Activated CD8-positive, alpha-beta memory T cell treated with anti-CD3 and anti-CD28 coated beads for 4 hours (primary cell): ENCODE measurements at places on chromosomes 5 and 9.

GRCh38 chr5:160799184-160799583 lies 52.8 kb downstream of the ATP10B start:
- no peak for DNase-seq

- DNase-seq, result peak; percentile 19
Measured at GRCh38 chr5:60972231-60972630, 27.2 kb downstream of the NDUFAF2 start.

DNA sequence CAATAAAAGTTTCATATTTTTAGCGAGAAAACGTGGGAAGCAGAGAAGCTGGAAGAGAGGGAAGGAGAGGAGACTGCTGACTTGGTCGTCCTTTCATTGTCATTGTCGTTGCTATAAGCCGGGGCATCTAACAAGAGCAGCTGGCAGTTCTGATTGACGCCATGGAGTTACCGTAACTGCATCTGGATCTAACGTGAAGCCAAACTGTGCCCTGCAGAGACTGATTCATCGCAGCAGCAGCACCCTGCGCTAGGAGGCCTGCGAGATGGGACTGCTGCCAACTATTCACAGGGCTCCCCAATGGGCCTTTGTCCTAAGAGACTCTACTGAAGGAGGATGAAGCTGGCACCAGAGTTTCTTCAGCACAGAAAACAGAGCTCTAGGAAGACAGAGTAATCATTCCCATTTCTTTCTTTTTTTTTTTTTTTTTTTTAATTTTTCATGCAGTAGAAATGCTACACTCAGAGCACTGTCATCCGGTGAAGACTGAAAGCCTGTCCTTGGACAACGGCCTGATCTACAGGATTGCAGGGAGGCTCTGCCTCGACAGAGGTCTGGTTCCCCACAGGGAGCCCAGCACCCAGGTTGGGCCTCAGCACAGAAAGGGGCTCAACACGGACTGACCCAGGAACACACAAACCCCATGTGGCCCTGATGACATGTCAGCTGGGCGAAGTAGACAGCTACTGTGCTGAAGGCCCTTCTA lies 47.8 kb downstream of the RETREG1 start:
- DNase-seq, result no peak

DNA sequence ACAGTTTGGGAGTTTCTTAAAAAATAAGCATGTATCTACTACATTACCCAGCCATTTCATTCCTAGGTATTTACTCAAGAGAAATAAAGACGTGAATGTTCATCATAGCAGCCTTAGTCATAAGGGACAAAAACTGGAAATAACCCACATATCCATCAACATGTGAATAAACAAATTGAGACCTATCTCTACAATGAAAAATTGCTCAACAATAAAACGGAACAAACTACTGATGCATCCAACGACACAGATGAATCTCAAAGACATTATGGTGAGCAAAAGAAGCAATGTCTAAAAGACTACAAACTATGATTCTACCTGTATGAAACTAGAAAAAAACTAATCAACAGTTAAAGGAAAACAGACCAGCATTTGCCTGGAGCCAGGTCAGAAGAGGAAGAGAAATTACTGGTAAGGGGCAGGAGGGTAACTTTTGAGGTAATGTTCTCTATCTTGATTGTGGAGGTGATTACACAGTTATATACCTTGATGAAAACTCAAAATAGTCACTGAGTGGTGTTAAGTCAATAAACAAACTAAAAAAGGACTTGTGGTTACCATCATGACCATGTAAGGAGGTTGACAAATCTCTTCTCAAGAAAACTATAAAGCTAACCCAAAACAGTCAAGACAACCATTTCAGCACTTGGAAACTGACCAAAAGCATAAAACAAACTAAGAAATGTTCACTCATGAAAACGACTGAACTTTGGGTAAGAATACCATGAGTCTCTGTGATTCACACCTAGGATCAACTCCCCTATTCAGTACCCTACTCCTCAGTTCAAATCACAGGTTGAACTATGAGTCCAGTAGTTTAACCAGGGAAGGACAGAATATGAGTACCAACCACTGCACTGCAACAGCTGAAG lies 10.4 kb downstream of the UIMC1 start:
- no peak for DNase-seq

DNA sequence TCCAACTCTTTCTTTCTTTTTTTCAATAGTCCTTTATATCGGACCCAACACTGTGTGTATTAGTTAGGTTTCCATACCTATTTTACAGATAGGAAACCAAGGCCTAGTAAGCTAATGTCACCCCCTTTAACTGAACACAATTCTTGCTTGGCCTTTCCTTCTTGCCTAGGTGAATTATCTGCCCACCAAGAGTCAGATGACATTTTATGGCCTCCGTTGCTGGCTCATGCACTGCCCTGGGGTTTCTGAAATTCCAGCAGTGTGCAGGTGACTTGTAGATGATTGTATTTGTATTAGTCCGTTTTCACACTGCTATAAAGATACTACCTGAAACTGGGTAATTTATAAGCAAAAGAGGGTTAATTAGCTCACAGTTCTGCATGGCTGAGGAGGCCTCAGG lies 293.8 kb downstream of the GAS1 start:
- no peak for DNase-seq

DNA sequence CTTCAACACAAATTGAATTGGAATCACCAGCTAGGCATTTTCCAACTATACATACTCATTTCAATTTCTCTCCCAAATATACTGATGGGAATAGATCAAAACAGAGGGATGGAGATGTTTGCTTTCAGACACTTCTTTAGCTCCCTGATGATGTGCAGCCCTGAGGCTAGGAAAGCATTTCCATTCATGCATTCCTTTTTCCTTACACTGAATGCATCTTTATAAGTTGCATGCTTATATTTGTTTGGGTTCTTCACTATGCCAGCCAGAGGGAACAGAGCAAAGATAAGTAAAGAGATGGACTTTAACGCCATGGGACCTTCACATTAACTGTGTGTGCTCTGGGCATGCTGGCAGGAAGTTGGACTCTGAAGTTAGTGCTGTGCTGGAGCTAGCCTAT lies 696.5 kb upstream of the CDH9 start:
- no peak for DNase-seq

GRCh38 chr9:92665836-92666235 lies 4.1 kb downstream of the IPPK start:
- no peak for DNase-seq

- no peak for DNase-seq
Measured at GRCh38 chr5:142421228-142421617, 96.4 kb upstream of the SPRY4 start.

- DNase-seq, result no peak
Measured at GRCh38 chr5:14202462-14202861, 59.3 kb downstream of the TRIO start.

GRCh38 chr5:109956884-109957283 lies 267.2 kb downstream of the MAN2A1 start:
- no peak for DNase-seq

DNA sequence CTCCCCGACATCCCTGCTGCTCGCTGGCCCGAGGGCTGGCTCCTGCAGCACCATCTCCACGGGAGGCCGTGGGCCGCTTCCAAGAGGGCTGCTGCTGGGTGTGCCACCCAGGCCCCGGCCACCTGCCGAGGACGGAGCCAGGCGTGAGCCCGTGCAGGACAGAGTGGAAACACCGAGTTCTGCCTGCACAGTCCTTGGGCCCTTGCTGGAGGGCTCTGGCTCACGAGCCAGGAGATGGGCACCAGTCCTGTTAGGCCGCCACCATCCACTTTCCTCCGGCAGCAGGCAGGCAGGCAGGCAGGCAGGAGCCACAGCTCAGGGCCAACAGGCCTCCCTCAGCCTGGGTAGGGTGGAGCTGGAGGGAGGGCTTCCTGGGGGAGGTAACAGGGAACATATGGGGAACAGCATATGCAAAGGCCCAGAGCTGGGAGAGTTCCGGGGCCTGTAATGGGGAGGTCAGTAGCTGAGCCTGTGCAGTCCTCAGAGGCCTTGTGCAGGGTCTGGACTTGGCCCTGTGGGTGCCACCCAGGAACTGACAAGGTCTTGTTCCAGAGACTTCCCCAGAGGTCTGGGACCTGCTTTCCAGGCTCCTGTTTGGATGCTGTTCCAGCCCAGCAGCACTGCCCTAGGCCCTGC lies 31.9 kb downstream of the RXRA start:
- DNase-seq, result no peak

DNA sequence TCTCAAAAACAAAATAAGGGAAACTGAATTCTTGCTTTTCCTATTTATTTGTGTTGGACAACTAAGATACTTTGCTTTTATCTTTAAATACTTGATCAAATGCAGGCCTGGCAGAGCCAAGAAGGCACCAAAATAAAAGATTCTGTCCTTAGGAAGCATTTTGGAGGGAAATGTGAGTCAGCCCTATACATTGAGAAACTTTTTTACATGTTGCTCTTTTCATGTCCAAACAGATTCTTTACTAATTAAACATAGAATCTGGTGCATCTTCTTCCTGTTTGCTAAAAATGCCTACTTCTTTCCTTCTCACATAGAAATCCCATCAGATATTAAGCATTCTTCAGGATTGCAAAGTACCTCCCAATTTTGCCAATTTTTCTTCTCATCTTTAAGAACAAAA lies 1160.4 kb downstream of the EFNA5 start:
- DNase-seq, result no peak

GRCh38 chr5:55511010-55511409 lies 23.8 kb downstream of the PLPP1 start:
- DNase-seq, result no peak

DNA sequence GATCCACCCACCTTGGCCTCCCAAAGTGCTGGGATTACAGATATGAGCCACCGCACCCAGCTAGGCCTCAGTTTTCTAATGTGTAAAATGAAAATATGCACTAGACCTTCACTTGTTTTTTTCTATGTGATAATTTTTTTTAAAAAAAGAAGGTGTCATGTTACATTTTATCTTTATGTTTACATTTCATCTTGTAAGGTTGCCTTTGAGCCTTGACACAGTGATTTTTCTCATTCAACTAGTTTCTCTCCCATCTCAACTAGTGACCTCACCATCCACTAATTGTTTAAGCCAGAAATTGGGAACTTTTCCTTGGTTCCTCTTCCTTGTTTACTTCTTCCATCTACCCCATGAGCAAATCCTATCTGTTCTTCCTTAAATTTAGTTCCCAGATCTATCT lies 21.5 kb downstream of the TMC1 start:
- DNase-seq, result no peak

GRCh38 chr9:95572381-95573151 lies 55.8 kb upstream of the PTCH1 start:
- no peak for DNase-seq

- no peak for DNase-seq
Measured at GRCh38 chr5:76084496-76085242, 1.5 kb downstream of the SV2C start.

- DNase-seq, result no peak
Measured at GRCh38 chr9:93786204-93786603, 169.0 kb downstream of the BARX1 start.

- no peak for DNase-seq
Measured at GRCh38 chr5:78621291-78621738, 27.3 kb downstream of the LHFPL2 start.

- no peak for DNase-seq
Measured at GRCh38 chr5:161446655-161447054, 99.9 kb downstream of the GABRB2 start.

DNA sequence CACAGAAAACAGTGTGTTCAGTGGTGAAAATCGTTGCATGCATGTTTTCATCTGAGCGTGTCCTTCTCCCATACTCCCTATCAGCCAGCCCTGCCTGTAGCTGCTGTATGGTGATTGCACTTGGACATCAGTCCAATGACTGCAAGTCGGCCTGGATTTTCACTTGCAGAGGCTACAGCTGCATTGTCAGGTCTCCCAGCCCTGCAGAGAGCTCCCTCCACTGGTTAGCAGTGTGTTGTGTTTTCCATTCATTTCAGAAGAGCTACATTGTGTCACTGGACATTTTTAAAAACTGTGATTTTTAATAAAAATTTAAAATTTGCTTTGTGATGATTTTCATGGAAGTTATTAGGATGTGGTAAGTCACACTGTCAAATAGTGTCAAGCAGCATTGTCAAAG lies 96.6 kb downstream of the SYK start:
- no peak for DNase-seq

- no peak for DNase-seq
Measured at GRCh38 chr9:114031948-114032840, 45.9 kb downstream of the AMBP start.

GRCh38 chr5:59816654-59817300 lies 76.7 kb downstream of the PDE4D start:
- DNase-seq, result no peak

GRCh38 chr9:36942891-36943290 lies 91.2 kb downstream of the PAX5 start:
- DNase-seq, result no peak

- DNase-seq, result no peak
Measured at GRCh38 chr5:446883-447263, 3.9 kb downstream of the EXOC3 start.

DNA sequence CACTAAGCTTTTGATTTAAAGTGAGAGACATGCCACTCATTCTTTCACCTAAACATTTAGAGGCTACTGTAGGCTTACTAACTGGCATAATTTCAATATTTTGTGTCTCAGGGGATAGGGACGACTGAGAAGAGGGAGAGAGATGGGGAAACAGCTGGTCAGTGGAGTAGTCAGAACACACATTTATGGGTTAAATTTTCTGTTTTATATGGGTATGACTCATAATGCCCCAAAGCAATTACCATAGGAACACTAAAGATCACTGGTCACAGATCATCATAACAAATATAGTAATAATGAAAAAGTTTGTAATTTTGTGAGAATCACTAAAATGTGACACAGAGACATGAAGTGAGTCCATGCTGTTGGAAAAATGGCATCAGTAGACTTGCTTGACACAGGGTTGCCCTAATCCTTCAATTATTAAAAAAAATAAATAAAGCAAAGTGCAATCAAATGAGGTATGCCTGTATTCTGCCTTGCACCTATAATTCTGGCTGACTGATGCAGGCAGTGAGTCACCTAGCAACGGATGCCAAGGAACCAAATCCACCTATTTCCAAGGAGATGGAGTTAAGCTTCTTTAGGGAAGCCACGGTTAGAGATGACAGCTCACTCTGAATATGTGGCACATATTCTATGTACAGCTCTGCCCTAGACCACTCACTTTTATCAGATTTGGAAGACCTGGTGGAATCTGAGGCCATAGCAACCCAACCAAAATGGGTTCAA lies 166.1 kb downstream of the MARCHF11 start:
- DNase-seq, result no peak

- no peak for DNase-seq
Measured at GRCh38 chr9:89903141-89903475, 298.3 kb downstream of the GADD45G start.

DNA sequence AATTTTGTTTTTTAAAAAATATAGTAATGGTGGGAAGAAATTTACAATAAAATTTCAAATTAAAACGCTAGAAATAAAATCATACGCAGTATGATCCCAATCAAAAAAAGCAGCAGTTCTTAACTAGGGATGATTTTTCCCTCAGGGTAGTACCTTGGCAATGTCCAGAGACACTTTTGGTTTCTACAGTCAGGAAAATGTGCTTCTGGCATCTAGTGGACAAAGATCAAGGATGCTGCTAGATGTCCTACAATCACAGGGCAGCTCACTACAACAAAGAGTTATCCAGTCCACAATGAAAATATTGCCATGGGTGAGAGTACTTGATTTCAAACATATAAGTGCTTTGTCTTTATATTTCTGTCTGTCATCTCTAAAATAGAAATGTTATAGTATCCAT lies 400.2 kb upstream of the SGCD start:
- no peak for DNase-seq
